ENCODE measurements at places on chromosomes 7 and 10. TPM values are rescaled to one million over a fixed set of nuclear protein-coding genes. Genes with fewer than 3 reads are reported as not detected.

- DNase-seq, result no peak
These were observed 20.5 kb downstream of the MMRN2 start for GRCh38 chr10:86936661-86937501.

GRCh38 chr10:28075424-28075823 lies 76.5 kb upstream of the ODAD2 start:
- no peak for DNase-seq

DNA sequence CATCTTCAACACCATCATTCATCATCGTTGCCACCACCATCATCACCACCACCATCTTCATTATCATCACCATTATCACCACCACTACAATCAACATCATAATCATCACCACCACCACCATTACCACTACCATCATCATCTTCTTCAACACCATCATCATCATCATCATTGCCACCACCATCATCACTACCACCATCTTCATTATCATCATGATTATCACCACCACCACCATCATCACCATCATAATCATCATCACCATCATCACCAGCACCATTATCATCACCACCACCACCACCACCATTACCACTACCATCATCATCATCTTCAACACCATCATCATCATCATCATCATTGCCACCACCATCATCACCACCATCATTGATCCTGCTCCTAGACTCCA lies 112.7 kb downstream of the OAT start:
- DNase-seq, result no peak

Gene ASIC3
- 2.0 TPM for polyA plus RNA-seq

- no peak for DNase-seq
These were observed 9.0 kb downstream of the NRBF2 start for GRCh38 chr10:63142136-63142535.

Gene GLI3
- polyA plus RNA-seq, result 8.1 TPM
